ENCODE measurements at places on chromosomes 11 and 22.

GRCh38 chr22:45008751-45009605, 827 bp downstream of the PHF21B start:
- DNase-seq, result no peak

- DNase-seq, result no peak
Measured at GRCh38 chr11:116279511-116279910, 493.3 kb downstream of the BUD13 start.

- no peak for DNase-seq
Measured at GRCh38 chr11:68498903-68499883, 38.6 kb downstream of the PPP6R3 start.

DNA sequence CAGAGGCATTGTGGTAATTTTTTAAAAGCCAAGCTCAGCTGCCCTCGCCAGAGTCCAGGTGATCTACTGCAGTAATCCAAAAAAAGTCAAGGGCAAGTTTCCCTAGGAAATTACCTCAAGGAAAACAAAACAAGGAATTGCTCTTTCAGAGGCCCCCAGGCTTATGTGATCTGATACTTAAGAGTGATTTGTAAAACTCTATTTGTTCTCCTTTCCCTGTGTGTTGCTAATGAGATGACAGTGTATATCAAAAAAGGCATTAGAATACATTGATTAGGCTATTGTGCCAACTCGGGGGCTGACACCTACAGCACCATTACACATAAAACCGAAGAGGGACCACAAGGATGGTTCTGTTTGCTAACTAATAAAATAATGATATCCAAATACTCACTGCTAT, 44.5 kb upstream of the CHRM4 start:
- no peak for DNase-seq
